Mesothelial cell of epicardium (in vitro differentiated cells): ENCODE measurements at places on chromosomes 4 and X. TPM values are rescaled to one million over a fixed set of nuclear protein-coding genes. Genes with fewer than 3 reads are reported as not detected.

DNA sequence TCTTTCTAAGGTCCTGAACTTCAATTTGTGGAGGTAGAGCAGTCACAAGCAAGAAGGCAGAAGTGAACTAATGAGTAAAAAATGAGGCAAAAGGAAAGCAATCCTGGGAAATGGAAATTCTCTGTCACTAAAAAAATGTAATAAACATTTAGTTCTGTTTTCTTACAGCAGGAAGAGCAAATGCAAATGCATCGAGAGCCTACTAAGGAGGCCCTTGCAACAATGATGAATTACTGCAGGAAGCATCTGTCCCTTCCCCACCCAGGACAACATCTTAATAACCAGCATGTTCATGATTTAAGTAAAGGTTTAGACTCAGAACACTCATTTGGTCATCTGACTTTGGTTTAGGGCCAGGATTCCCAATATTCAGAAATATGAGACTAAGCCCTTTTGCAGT lies 341.4 kb upstream of the NOCT start:
- no peak for DNase-seq

DNA sequence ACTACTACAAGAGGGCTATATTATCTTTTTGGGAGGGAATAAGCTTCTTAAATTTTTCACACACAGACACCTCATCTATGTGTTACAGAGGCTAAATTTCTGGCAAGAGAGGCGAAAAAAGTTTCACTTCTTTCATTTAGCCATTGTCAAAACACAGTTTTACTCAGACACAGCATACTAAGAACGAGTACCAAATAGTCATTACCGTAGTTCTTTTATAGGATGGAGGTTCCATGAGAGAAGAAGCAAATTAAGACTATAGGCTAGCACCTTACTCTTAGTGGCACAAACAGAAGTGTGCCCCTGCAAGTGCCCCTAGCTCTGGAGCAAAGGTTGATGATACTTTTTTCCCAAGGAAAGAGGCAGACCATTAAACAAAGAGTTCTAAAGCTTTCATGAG lies 26.2 kb downstream of the UGT2B7 start:
- no peak for DNase-seq

- DNase-seq: no peak
Observed at GRCh38 chrX:68874076-68874475, 45.3 kb downstream of the EFNB1 start.

DNA sequence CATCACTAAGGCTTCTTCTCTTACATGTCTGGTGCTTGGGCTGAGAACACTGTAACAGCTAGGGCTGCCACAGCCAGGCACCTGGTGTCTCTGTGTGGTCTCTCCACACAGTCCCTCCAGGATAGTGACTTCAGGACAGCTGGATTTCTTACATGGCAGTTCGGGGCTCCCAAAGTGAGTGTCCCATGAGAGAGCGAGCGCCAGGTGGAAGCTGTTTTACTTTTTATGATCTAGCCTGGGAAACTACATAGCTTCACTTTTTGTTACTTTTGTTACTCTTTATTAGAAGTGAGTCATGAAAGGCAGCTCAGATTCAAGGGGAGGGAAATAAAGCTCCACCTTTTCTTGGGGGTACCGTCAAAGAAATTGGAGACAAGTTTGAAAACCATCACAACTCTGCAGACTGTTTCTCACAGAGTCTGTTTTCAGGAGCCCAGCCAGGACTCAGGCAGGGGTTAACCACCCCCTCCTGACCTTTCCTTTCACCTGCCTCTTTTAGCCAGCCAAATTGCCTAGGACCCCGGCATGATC lies 373.0 kb downstream of the MID1IP1 start:
- DNase-seq: no peak

- no peak for DNase-seq
Observed at GRCh38 chrX:7244405-7244804, 96.5 kb upstream of the PUDP start.

GRCh38 chr4:153488006-153488891 lies 22.1 kb downstream of the TMEM131L start:
- no peak for DNase-seq

DNA sequence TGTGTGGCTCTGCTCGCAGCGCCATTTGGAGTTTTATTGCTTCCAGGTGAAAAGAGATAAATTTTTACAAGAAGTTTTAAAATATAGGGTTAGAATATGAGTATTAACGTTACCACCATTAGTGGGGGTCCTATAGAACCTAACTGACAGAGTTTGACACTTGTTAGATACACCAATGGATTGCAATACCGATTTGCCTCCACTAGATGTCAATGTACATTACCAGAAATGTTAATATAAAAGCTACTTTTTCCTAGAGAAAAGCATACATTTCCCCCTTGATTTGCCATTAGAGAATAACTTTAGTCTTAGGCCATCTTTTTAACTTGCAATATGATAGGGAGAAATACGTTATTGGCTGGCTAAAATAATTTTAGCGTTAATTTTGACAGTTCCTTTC lies 108.4 kb downstream of the LINC00632 start:
- no peak for DNase-seq

GRCh38 chr4:98939438-98939837 lies 10.5 kb upstream of the EIF4E start:
- no peak for DNase-seq

- no peak for DNase-seq
Observed at GRCh38 chr4:102445213-102445612, 55.9 kb upstream of the NFKB1 start.

GRCh38 chr4:160825644-160826338 lies 1338.0 kb downstream of the FSTL5 start:
- DNase-seq: no peak

DNA sequence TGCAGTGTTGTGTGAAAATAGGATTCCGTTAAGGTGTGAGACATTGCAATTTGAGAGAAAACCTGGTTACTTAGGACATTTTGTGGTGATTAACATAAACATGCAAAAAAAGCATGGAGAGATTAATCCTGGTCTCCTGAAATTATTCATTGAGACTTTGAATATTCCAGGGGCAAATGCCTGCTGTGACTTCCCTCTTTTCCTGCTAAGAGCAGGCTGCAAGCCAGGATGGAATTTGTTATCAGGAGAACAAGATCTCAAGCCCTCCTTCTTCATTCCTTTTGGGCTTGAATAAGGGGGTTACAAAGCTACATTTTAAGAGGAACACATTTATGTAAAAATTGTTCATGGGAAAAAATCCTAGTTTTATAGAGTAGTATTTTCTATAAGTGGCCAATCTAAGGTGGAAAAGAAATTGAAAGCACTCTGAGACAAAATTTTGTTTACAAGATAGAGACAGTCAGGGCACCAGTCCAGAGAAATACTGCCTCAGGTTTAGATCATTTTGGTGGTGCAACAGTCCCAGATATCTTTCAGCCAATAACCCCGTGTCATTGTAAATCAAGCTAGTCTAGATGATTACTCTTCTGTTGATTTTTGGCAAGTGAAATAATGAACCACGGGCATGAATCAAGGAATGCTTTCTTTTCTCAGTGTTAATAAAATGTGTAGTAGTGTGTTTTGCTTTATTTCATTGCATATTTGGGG lies 1528.3 kb upstream of the AGA start:
- DNase-seq: no peak

GRCh38 chr4:22730021-22730420 lies 37.3 kb downstream of the GBA3 start:
- DNase-seq: no peak

DNA sequence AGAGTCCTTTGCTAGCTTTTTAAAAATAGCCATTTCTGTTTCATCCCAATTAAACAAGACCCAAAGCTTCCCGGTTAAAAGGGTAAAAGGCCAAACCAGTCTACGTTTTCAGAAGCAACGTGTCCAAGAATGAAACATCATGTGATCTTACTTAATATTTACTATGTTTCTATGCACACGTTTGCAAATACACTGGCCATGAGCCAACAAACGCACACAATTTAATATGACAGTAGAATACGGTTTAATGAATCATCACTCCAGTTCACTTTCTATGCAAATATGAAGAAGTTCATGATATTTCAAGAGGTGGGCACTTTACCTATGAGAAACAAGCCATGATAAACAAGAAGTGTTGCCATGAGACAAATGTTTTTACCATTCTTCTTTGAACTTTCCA lies 4.3 kb downstream of the NR0B1 start:
- no peak for DNase-seq

The SCML1 gene
- 9.8 to 10.7 TPM (median 10.4 TPM) in 3 replicates for total RNA-seq

The HSFX1 gene
- total RNA-seq: 1.9 to 2.1 TPM (median 2.0 TPM) in 3 replicates

The FRG2 gene
- not detected in 3 replicates for total RNA-seq

The DRD5 gene
- 0.09 TPM in 2 of 3 replicates, not detected in the other for total RNA-seq

The IGFBP7 gene
- total RNA-seq: 98.5 to 114 TPM (median 107 TPM) in 3 replicates

The SLC10A6 gene
- not detected in 3 replicates for total RNA-seq
